ENCODE measurements at places on chromosomes 5 and 9.

DNA sequence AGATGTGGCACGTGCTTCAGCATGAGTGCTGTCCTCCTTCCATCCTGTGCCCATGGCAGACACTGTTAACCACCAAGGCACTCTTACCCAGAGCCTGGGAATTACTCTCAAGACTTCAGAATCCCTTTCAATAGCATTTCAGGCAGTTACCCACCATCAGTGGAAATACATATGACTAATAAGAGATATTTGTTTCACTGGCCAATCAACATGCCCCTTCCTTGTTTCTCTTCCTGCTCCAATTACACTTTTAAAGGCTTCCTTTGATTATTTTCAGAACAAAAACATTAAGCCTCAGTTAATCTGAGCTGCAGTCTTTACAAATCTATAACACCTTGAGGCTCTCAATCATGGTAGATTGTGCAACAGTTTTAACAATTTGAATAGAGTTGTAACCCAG lies 70.8 kb downstream of the PRELID2 start:
- no peak for DNase-seq

DNA sequence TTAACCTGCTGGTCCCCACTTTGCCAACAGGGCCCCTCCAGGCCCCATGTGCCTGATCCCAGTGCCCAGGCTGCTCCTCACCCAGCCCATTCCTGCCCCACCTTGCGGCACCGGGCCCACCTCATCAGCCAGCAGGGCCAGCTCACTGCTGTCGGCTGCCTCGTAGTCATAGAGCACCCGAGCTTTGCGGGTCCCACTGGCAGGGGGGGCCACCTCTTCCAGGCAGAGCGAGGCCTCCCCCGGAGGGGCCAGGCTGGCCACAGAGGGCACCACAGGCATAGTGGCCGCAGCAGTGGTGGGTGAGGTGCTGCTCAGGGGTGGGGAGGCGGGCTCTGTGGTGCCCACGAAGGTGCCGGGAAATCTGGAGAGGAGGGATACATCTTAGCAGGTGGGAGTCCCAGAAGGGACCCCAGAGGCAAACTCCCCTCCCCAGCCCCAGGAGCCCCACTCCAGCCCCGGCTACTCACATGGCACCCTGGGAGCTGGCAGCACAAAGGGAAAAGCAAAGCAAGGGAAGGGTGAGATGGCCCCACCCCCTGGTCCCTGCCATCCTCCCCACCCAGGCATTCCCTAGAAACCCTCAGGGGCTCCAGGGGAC lies 19.0 kb downstream of the SH3GLB2 start:
- no peak for DNase-seq

DNA sequence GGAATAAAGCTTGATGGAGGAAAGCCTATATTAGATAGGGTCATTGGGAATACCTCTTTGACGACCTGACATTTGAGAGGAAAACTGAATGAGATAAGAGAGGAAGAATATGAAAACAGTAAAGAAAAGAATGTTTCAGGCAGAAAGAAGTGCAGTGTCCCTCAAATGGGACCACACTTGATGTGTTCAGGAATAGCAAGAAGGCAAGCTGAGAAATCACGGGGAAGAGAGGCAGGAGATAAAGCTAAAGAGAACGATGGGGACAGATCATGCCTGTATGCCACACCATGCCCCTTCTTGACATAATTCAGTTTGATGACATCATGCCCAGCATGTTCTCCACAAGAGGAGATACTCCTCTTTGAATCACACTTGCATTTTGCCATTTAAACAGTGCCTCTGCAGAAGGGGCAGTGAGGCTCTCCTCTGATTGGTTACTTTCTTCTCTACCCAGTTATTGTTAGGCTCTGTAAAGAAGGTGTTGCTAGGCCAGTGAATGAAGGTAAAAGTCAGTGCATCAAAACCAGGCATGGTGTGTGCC lies 7.6 kb downstream of the AP3S1 start:
- no peak for DNase-seq

DNA sequence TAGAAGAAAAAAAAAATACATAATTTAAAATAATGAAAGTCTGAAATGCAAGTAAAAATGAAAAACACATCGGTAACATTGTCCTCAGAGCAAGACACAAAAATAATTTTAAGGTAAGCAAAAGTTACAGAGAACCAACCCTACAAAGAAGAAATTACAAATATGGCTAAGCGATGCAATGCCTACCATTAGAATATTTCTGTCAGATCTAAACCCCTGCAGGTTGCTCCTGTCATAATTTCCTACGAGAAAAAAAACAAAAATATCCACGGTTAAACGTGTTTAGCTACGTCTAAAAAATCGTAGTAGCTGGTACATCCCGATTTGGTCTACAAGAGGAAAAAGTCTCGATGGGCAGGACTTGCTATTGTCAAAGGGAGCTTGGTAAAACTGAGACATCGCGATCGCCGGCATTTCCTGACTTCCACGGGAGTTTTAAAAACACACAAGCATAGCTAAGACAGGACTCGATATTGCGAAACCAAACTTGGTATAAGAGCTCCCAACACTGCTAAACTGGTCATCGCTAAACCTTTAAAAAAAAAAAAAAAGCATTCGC lies 1.1 kb upstream of the ANXA2R start:
- no peak for DNase-seq

GRCh38 chr5:1443991-1444360 lies 1.3 kb downstream of the SLC6A3 start:
- DNase-seq: no peak

DNA sequence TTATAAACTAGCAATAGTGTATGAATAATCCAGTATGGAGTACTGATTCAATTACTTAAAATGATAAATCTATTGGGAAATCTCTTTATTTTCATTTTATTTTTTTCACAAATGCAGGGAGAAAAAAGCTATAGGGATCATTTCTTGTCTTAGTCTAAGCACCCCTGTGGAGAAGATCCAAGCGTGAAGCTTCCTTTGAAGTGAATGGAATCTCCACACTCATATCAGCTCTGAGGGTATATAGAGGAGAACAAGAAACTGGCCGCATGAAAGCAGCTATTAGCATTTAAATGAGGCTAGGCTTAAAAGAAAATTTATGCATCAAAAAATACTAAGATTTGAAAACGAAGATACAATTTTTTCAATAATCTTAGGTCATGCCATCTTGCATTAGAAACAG lies 12.9 kb upstream of the PAM start:
- DNase-seq: no peak

DNA sequence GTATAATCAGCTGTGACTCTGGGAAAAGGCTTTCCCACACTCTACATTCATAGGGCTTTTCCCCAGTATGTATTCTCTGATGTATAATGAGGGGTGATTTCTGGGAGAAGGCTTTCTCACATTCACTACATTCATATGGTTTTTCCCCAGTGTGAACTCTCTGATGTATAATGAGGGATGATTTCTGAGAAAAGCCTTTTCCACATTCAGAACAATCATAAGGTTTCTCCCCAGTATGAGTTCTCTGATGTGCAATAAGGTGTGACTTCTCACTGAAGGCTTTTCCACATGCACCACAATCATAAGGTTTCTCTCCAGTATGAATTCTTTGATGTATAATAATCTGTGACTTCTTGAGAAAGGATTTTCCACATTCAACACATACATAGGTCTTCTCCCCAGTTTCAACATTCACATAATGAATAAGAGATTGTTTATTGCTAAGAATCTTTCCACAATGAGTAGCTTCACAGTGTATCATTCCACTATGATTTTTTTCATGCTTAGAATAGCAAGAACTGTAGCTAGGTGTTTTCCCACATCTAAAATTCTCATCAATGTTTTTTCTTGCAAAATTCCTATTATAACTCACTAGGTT lies 26.7 kb upstream of the ZNF300 start:
- no peak for DNase-seq

GRCh38 chr9:108543251-108543778 lies 312.5 kb downstream of the ACTL7B start:
- no peak for DNase-seq

DNA sequence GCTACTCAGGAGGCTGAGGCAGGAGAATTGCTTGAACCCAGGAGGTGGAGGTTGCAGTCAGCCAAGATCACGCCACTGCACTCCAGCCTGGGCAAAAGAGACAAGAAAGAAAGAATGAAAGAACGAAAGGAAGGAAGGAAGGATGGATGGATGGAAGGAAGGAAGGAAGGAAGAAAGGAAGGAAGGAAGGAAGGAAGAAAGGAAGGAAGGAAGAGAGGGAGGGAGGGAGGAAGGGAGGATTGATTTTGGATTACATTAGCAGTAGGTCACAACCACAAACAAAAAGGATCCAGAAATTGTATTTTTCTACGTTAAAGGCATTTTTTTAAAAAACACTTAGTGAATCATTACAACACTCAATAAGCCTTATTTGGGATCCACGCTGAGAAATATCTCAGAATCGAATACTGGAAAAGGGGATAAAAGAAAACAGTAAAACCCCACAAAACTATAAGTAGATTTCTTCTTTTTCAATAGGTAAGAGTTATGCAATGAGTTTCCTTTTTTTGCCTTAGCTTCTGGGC lies 136.9 kb upstream of the FREM1 start:
- no peak for DNase-seq

- no peak for DNase-seq
Measured at GRCh38 chr9:104374711-104375110, 129.4 kb upstream of the OR13F1 start.

- no peak for DNase-seq
Measured at GRCh38 chr9:28378231-28378630, 805.0 kb upstream of the C9orf72 start.

- DNase-seq: no peak
Measured at GRCh38 chr9:122991370-122991830, 42.1 kb upstream of the GPR21 start.

GRCh38 chr5:150434464-150434863 lies 15.1 kb downstream of the RPS14 start:
- DNase-seq: no peak

DNA sequence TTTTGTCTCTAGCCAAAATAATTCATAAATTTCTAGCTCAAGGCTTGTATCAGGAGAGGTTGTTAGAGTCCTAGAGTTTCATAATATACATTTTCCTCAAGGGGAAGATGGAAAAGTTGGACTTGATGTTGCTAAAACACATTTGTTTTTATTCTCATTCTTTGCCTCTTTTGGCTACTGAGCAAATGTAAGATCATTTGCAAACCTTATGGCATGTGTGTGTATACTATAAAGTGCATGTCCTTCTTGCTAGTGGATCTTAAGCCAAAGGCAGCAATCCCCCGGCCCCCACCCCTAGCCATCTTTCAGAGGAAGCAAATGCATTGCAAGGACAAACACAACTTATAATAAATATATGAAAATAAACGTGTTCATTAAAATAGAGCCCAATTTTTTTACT lies 43.0 kb downstream of the ADAMTSL1 start:
- no peak for DNase-seq

- peak; percentile 36 for DNase-seq
Measured at GRCh38 chr5:153445875-153446579, 44.4 kb upstream of the GRIA1 start.

DNA sequence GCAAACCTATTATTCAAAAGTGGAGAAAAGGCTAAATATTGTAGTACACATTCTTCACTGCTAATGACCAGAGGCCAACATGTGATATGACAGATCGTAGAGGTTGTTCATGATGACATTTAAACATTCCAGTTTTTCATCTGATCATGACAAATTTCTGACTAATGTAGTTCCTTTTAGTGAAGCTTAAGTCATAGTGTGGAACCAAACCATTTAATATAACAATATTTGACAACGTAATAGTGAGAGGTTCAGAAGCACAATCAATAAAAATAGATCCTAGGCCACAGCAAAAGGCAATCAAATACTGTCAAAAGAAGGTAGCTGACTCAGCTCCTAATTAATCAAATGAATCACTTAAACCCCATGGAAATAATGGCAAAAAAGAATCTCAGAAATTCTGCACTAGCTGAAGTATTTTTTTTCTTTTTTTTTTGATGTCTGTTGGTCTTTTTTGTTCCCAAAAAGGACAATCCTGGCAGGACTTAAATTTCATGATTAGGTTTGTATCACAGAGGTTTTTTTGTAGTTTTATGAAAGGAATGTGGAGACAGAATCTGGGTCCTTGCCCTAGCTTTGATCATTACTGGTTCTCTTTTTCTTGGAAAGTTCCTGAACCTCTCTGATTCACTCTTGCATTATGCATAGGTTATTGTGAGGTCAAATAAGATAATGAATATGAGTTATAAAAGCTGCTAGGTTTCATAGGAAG lies 795.0 kb downstream of the DTWD2 start:
- DNase-seq: no peak

GRCh38 chr5:158869092-158869491 lies 230.6 kb downstream of the EBF1 start:
- no peak for DNase-seq

- no peak for DNase-seq
Measured at GRCh38 chr9:86529496-86530275, 175.5 kb upstream of the TUT7 start.

DNA sequence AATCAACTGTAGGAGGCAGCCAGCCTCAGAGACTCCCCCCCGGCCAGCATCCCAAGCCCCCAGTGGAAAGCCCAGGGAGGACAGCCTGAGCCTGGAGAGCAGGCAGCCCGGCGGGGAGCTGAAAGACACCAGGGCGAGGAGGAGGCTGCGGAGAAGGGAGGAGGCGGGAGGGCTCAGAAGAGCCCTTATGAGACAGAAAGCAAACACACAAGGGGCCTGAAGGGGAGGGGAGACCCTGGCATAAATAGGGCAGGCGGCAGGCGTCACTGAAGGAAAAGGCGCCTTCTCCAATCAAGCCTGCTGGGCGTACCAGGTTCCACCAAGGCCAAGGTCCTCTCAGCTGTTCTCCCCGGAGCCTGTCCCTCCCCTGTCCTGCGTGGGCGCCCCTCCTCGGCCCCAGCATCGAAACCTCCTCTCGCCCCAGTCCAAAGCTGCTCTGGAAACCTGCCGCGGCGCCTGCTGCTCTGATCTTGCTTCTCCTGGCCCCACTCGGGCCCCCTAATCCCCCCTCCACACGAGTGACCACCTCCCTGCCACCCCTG lies 1.3 kb downstream of the SLC9A3 start:
- DNase-seq: peak; percentile 95

DNA sequence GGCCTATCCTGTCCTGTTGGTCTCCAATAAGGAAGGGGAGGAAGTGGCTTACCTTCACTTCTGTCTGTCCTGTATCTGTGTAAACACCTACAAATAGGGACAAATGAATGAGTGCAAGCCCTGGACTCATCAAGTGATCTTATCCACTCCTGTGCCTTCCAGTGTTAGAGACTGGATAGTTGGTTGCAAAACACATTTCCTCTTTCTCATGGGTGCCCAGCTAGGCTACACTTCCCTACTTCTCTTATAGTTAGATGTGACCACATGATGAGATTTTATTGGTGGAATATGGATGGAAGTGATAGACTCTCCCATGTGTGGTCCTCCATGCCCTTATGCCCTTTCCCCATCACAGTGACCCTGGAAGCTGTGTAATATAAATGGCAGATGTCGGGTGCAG lies 16.9 kb upstream of the PFDN1 start:
- DNase-seq: no peak

GRCh38 chr9:75894566-75894965 lies 4.1 kb downstream of the PCSK5 start:
- DNase-seq: no peak

DNA sequence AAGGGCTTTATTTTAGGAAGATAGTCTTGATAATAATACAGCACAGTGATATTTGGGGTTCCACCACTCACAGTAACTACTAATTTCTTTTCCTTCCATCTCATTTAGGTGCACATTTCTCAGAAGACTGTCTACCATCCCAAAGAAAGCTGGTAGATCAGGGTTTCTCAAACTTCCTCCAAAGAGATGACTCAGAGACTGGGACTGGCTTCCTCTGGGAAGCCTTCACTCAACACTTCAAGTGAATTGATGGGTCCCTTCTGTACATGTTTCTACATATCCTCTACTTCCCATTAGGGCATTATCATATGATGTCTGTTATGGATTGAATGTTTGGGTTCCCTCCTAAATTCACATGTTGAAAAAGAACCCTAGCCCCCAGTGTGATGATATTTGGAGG lies 138.5 kb downstream of the SPOCK1 start:
- no peak for DNase-seq

Measured in NCI-H510A treated with DMSO at 0.1 percent for 48 hours (cell line).